Kidney epithelial cell (primary cell): ENCODE measurements at places on chromosomes 3 and 15. TPM values are rescaled to one million over a fixed set of nuclear protein-coding genes. Genes with fewer than 3 reads are reported as not detected.

PTPN23 gene
- total RNA-seq, result 20.9 and 31.1 TPM in 2 replicates

ACP3 gene
- 0.46 and 1.8 TPM in 2 replicates for total RNA-seq

CD200 gene
- total RNA-seq, result 19.2 and 19.3 TPM in 2 replicates

HYAL1 gene
- total RNA-seq, result 0.14 TPM in 1 of 2 replicates, not detected in the other
